ENCODE measurements at places on chromosomes 1 and 21.

DNA sequence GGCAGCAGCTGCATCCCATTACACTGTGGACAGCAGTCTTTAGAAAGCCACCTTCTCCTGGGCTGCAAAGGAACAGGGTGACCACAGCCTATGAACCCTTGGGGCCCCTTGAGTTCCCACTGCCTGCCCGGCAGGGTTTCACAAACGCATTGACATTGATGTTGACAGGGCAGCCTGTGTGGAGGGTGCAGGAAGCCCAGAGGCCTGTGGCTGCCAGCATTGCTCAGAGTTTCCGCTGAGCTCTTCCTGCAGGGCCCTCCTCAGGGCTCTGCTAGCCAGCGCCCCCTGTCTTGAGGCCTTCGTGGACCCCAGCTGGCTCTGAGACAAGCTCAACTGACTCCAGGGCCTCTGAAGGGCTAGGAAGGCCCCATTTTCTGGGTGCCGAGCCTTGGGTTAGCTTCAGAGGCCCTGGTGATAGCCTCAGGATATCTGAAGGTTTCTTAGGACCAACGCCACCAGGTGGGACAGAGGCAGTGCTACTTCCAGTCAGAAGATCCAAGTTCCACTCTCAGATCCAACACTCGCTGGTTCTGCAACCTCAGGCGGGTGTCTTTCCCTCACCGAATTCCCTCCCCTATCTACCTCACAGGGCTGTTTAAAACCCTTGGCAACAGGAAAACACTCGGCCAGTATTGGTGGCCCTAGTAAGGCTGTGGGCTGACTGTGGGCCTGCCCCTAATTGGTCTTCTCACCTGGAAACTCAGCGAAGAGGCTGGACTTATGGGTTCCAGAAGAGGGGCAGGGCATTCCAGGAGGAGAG, 27.2 kb upstream of the EPS8L3 start:
- DNase-seq = peak; percentile 86

- DNase-seq = no peak
Observed at GRCh38 chr1:186806477-186806876, 22.3 kb upstream of the PLA2G4A start.

DNA sequence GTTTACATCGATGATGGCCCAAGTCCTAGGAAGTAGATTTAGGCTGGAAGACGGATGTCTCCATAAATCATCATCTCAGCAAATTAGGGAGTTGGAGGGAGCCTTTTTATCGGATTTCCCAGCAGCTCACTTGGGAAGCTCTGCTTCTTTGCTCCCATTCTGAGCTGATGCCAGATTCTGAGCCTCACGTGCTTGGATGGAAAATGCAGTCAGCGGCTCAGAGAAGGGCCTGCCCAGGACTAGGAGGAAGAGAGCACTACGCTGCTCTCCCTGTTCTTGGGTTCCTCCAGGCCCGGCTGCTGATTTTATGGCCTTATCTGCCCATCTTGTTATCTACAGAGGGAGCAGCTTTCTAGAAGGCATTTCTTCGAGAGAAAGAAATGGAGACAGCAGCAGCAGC, 42.0 kb downstream of the UBIAD1 start:
- no peak for DNase-seq

GRCh38 chr1:173063171-173063570, 12.4 kb upstream of the TNFSF18 start:
- DNase-seq = no peak
